ENCODE measurements at places on chromosomes 7 and 10.

- H3K27me3 ChIP-seq: no peaks in the 10 kb centered on the region
- H3K4me1 ChIP-seq: no peaks in the 10 kb centered on the region
- DNase-seq: no peak
- H3K27ac ChIP-seq: no peak overlapping the region
- no peak overlapping the region for H3K4me3 ChIP-seq
- no peaks in the 10 kb centered on the region for H3K36me3 ChIP-seq
Observed at GRCh38 chr10:9381733-9382532, 1327.4 kb downstream of the GATA3 start.

GRCh38 chr10:52071814-52072213, 242.3 kb upstream of the DKK1 start:
- H3K4me3 ChIP-seq: no peak overlapping the region
- no peak overlapping the region for H3K27ac ChIP-seq
- no peaks in the 10 kb centered on the region for H3K4me1 ChIP-seq
- no peaks in the 10 kb centered on the region for H3K36me3 ChIP-seq
- DNase-seq: no peak

DNA sequence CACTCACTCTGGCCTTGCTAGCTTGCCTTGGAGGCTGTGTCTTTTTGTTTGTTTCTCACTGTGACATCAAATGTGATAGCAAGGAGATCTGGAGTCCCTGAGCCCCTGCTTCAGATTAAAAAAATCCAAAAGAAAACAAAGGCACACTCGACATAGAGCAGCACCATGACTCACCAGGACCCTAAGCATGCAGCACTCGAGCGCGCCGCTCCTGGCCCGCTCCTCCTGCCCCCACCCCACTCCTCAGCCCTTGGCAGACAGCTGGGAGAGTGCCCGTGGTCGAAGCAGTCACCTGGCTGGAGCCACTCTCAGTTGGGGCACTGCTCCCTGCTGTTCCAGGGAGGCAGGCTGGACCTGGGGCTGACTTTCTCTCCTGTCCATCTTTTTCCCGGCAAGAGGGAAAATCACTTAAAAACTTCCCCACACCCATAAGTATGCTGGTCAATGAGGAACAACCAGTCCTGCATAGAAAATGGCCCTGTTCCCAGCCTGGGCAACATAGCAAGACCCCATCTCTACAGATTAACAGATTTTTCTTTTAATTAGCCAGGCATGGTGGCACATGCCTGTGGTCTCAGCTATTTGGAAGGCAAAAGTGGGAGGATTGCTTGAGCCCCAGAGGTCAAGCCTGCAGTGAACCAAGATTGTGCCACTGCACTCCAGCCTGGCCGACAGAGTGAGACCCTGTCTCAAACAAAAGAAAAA, 128.4 kb downstream of the PAXIP1 start:
- no peaks in the 10 kb centered on the region for H3K4me1 ChIP-seq
- H3K36me3 ChIP-seq: no peaks in the 10 kb centered on the region
- H3K4me3 ChIP-seq: no peak overlapping the region

- no peaks in the 10 kb centered on the region for H3K4me1 ChIP-seq
- H3K27me3 ChIP-seq: no peaks in the 10 kb centered on the region
- no peak overlapping the region for H3K4me3 ChIP-seq
- no peak for DNase-seq
- H3K27ac ChIP-seq: no peak overlapping the region
- H3K36me3 ChIP-seq: no peaks in the 10 kb centered on the region
Observed at GRCh38 chr7:158166386-158167340, 421.0 kb downstream of the PTPRN2 start.

DNA sequence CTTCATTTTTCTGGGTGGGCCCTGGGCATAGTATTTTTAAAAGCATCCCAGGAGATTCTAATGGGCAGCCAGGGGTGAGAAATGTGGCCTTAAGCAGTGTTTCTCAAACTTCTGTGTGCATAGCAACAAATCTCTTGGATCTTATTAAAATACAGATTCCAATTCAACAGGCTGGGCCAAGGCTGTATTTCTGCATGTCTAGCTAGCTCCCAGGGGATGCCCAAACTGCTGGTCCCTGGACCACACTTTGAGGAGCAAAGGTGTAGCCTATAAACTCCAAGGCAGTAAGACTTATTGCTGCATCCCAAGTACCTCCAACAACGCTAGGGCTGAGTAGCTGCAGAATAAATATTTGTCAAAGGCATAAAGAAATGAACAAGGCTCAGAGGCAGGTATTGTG, 292.9 kb upstream of the ZMIZ1 start:
- no peak overlapping the region for H3K4me3 ChIP-seq
- DNase-seq: no peak
- H3K4me1 ChIP-seq: no peaks in the 10 kb centered on the region
- H3K27ac ChIP-seq: no peak overlapping the region

Measured in colonic mucosa (tissue), 4 donors.